Right kidney (tissue), 9 donors: ENCODE measurements at places on chromosomes 1 and 21.

DNA sequence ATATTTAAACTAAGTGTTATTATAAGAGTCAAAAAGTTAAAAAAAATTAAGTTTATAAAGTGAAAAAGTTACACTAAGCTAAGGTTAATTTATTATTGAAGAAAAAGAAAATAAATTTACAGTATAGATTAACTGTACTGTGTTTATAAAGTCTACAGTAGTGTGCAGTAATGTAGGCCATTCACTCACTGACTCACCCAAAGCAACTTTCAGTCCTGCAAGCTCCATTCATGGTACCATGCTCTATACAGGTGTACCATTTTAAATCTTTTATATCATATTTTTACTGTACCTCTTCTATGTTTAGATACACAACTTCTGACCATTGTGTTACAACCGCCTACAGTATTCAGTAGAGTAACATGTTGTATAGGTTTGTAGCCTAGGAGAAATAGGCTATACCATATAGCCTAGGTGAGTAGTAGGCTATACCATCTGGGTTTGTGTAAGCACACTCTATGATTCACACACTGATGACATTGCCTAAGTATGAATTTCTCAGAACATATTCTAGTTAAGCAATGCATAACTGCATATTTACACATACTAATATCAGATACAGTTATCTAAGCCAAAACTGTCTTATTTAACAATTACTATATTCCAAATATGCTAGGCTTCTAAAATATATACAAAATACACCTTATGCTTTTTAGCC, 80.6 kb upstream of the GFI1 start:
- DNase-seq = no peak

DNA sequence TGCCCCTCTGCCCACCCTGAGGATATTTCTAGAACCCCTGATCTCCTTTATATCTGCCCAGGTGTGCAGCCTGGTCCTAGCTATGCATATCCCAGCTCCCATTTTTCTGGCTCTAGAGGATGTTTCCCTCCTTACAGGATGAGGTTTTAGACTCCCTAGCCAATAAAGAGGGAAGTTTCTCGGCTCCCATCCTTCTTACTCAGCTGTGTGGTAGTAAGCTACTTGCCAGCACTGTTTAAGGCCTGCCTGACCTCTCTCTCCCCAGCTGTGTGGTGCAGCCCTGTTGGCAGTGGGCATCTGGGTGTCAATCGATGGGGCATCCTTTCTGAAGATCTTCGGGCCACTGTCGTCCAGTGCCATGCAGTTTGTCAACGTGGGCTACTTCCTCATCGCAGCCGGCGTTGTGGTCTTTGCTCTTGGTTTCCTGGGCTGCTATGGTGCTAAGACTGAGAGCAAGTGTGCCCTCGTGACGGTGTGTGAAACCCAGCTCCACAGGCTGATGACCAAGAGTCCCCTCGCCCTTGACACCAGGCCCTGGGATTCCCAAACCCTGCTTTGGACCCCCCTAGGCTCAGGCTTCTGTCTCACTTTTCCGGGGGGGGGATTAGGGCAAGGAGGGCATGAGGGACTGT, 7.8 kb upstream of the P3R3URF start:
- no peak for DNase-seq

GRCh38 chr1:16718908-16719533, 21.3 kb upstream of the RNU1-4 start:
- no peak for DNase-seq

DNA sequence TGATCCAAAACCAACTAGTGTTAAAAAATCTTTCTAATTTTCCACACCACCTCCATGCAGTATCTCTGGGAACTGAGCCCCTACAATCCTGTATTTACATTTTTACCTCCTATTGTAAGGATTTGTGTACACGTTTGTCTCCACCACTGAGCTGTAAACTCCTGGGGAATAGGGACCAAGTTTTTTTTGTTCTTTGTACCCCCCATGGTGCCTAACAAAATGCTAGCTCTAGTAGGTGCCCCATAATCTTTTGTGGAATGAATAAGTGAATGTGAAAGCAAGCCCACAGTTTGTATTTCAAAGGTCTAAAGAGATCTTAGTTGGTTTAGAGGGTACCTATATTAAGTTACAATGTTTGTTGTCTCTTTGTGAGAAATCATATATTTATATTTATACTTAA, 879 bp upstream of the WLS start:
- DNase-seq = no peak

GRCh38 chr1:227885135-227885647, 62.5 kb downstream of the WNT9A start:
- DNase-seq = no peak

- DNase-seq = no peak
Observed at GRCh38 chr1:244782056-244782455, 53.4 kb upstream of the COX20 start.

DNA sequence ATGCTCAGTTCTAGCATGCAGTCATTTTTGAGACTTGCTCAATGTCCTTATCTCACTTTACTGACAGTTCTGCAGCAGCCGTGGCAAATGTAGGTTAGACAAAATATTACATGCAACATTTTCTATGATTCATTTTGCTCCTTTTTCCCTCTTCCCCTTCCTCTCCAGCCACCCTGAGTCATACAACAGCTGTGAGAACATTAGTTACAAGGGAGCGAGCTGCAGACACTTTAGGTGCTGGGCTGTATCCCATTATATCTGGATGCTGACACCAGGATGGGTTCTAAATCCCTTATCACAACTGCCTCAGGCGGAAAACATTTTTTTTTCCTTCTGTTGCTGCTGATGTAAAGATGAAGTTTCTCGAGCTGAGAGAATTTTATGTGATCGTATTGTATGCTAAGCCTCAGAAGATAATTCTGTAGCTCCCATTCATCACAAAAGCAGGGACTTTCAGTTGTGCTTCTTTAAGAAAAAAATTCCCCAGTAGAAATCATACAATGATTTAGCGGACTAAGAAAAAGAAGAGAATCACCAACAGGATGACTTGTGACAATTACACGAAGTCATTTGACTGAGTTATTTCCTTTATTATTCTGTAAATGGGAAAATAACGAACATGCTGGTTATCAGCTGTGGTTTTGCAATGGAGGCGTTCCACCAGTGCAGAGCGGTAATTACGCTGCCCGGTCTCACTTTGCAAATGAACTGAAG, 345.0 kb downstream of the DISC1 start:
- no peak for DNase-seq
